ENCODE measurements at places on chromosomes 12 and 14.

- DNase-seq = no peak
Observed at GRCh38 chr12:32446316-32447119, 47.2 kb downstream of the FGD4 start.

GRCh38 chr12:45338272-45338671 lies 122.4 kb downstream of the ANO6 start:
- DNase-seq = no peak

DNA sequence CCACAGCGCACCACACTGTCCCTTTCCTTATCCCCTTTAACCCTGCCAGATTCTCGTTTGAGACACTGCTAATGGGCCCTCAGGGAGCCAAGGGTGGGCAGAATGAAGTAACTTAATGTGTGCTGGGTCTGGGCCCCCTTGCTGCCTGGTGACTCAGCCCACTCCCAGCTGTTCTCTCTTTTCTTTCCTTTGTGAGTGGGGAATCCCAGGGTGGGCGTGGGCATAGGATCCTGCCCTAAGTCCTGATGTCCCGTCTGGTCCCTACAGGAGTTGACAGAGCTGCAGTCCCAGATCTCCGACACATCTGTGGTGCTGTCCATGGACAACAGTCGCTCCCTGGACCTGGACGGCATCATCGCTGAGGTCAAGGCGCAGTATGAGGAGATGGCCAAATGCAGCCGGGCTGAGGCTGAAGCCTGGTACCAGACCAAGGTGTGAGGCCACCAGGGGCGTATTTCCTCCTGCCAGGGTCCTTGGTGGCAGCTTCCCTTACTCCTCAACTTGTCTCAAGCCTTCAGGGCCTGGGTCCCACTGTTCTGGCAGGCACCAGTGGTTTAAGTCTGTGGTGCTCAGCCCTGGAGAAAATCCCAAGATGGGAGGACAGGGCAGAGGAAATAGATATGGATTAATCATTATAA lies 8.3 kb downstream of the KRT7 start:
- DNase-seq = no peak

DNA sequence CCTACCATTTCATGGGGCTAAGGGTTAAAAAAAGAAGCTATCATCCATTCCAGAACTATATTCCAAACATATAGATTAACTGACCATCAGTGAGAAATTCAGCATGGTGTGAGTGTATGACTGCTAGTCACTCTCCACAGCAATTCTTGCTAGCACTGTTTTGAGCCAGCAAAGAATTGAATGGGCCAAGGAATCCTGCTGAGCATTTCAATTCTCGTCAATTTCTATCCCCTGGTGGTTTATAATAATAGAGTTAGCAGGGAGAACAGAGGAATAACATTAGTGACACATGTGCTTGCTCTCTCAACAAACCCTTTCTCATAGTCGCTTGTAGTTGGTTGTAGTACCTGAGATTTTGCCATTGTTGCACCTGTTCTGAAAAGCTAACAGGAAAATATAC lies 7.2 kb downstream of the MBIP start:
- no peak for DNase-seq

DNA sequence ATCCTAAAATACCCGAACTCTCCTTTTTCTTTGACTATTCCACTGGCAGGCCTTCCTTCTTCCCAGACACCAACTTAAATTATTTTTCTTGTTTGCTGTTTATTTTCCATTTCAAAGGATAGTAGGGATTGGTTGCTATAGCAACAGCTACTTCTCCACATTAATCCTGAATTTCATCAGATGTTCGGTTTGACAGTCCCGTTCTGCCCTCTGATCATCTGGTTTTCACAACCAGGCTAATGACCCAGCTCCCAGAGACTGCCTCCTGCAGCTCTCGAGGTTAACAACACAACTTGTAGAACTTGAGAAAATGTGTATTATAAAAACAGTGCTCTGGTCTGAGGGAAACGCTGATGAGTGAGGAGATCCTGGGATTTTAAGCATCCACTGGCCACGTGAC lies 45.5 kb downstream of the NUAK1 start:
- DNase-seq = no peak
